Cardiac ventricle fibroblast (primary cell): ENCODE measurements at places on chromosomes 5 and 9. TPM values are rescaled to one million over a fixed set of nuclear protein-coding genes. Genes with fewer than 3 reads are reported as not detected.

CCDC183 gene
- total RNA-seq, result 0.39 and 1.1 TPM in 2 replicates

TMC1 gene
- total RNA-seq, result not detected in 2 replicates

ADAMTS12 gene
- total RNA-seq, result 20.2 and 20.8 TPM in 2 replicates

FBLL1 gene
- total RNA-seq, result 0.29 and 0.56 TPM in 2 replicates

IFNA4 gene
- total RNA-seq, result not detected in 2 replicates

TMEM252 gene
- total RNA-seq, result not detected in 2 replicates

ADGRD2 gene
- total RNA-seq, result not detected in 2 replicates

TMEM215 gene
- total RNA-seq, result not detected in 2 replicates

AQP7 gene
- total RNA-seq, result 2.9 and 3.7 TPM in 2 replicates

ZFP2 gene
- 1.3 and 2.8 TPM in 2 replicates for total RNA-seq

SPINK6 gene
- 1.1 and 1.2 TPM in 2 replicates for total RNA-seq

PHF24 gene
- 0.05 and 0.06 TPM in 2 replicates for total RNA-seq

EPB41L4B gene
- 0.20 and 0.56 TPM in 2 replicates for total RNA-seq

ENHO gene
- total RNA-seq, result not detected in 2 replicates

CSF2 gene
- total RNA-seq, result not detected in 2 replicates

FUT7 gene
- total RNA-seq, result not detected in 2 replicates

FAM120AOS gene
- total RNA-seq, result 25.0 and 25.2 TPM in 2 replicates

DCTN4 gene
- total RNA-seq, result 54.2 and 57.0 TPM in 2 replicates

HAPLN1 gene
- 0.34 and 1.4 TPM in 2 replicates for total RNA-seq

TLR4 gene
- total RNA-seq, result 21.0 and 23.4 TPM in 2 replicates
